Ecto neural progenitor cell (in vitro differentiated cells): ENCODE measurements at places on chromosomes 7 and 10.
A peak's percentile ranks its signal among the peaks of the same experiment; 100 is the strongest.

DNA sequence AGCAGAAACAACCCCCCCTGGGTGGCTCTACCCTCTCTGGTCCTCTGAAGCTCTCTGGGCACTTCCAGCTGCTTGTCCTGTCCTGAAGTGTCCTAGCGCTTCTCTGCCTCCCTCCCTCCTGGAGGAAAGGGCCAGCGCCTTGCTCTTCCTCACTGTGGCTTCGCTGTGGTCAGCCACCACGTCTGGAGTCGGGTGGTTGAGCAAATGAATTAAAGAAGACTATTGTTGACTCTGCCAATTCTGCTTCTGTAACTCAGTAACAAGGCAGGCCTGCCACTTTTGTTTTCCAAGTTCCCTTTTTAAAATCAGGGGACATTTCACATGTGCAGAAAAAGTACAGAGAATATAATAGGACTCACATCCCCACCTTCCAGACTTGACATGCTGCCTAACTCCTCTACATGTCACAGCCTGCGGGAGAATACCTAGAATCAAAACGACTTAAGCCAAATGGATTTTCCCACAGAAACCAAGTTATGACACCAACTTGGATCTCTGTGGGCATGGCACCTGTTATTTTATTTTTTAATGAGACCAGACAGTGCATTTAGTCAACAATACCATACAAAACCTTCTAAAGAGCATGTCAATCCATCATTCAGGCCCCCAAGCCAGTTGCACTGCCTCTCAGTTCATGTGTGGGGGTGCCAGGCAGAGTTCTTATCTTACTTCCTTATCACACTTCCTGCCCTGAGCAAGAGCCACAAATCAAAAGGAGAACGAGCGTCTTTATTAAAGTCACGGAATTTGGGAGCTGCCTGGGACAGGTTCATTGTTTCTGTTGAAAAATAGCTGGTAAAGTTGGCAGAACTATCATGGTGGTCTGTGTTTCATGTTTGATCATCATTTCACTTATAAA lies 6.8 kb downstream of the FFAR4 start:
- no peak for DNase-seq

DNA sequence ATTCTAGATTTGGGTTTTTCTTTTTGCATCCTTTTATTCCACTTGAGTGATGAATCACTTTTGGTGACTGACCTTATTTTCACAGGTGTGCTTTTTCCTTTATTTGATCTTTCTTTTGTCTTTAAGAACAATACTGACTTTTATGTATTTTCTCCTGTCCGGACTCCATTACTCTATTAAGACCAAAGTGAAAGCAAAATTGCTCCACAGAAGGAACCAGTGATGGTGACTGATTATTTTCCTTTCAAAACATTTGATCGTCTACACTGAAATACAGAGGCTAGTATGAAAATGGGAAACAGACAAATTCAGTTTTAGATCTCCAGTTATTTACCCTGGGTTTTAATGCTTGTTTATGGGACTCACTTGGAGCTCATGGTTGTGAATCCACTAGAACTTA lies 15.5 kb downstream of the EXOC4 start:
- DNase-seq, result no peak

DNA sequence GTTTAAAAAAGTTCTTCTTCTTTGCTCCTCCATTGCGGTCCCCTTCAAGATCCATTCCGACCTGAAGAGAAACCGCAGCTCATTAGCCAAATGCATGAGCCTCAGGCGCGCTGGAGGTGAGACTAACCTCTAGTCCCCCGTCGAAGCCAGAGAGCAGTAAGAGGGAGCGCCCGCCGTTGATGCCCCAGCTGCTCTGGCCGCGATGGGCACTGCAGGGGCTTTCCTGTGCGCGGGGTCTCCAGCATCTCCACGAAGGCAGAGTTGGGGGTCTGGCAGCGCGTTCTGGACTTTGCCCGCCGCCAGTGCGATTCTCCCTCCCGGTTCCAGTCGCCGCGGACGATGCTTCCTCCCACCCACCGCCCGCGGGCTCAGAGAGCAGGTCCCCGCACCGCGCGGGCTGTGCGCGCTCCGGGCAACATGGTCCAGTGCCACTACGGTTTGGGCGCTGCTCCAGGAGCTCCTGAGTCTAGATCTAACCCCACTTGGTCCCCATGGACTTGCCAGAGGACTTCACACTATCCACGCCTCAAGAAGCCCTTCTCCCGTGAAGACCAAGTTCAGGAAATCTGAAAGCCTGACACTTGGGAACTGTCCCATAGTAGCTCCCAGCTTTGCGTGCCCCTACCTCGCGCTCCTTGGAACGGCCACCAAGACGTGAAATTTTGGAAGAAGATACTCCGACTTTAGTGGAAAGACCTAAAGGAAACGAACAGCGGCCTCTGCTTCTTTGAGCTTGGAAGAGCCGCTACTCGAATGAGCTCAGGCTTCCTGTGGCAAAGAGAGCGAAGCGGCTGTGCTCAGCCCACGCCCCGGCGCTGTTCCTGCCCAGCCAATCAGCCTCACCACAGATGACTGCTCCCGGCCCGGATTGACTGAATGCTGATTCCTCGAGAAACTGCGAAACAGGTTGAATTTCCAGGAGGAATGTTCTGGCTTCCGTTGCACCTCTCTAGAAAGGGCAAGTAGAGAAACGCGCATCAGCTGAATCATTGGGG lies at the start of gene ABCB1:
Gene ABCB1, minus strand, starts transcription at position 755 of the 995 bp plus-strand sequence. Its CDS starts 700 bp downstream, at position 55.
- peak; percentile 75 for DNase-seq

DNA sequence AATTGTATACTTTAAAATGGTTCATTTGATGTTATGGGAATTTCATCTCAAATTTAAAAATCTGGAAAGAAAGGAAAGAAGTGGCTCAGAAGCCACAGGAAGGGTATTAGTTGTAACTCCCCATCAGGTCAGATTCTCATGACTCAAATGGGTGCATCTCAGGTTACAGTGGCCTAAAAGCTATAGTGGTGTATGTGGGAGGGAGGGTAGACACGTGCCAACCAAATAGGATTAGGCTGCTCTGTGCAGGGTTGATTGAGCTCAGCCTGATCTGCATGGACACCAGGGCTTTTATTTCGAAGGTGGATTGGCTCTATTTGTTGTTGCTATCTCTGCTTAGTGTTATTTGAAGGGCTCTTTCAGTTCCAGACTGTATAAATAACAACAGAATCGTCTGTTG lies 121.5 kb upstream of the PRR15 start:
- peak; percentile 75 for DNase-seq

DNA sequence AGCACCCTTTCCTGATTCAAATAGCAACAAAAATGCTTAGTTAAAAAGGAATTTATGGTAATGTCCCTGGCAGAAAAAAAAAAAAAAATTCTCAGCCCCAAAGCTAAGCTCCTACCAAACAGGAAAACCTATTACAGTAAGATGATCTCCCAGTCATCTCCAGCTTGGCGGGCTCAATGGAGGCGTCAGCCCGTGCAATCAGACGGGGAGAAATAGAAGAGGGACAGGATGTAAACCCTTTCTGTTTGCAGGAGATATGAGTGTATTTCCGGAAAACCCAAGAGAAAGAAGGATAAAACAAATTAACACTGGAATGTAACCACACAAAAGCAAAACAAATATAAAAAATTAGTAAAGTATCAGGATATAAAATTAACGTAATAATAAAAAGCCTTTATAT lies 242.8 kb downstream of the TCERG1L start:
- DNase-seq, result no peak

DNA sequence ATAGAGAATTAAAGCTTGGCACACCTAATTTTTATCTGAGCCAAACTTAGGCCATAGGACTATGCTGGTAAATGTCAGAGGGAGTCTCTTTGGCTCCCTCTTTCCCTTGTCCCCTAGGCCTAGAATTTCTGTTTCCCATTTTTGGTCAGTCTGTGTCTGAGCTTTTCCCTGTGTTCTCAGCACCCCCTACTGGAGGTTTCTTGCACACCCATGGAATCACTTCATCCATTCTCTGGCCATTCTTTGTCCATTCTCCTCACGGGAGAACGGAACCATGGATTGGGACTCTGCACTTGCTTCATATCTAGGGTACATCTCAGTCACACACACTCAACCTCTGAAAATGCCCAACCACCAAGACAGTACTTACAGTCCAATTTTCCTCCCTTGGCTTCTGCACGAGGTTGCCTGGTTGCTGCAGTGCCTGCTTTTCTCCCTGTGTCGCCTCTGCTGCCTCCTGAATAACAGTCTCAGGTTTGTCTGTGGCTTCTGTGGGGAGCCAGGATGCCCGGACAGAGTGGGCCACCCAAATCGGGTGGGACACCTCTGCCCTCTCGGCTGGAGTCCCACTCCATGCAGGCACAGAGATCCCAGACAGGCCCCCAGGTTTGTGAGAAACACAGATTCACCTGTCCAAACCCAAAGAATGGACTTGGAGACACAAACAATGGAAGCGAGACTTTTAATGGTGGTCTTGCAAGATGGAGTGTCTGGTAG lies 35.1 kb upstream of the DNAH11 start:
- DNase-seq, result peak; percentile 52

DNA sequence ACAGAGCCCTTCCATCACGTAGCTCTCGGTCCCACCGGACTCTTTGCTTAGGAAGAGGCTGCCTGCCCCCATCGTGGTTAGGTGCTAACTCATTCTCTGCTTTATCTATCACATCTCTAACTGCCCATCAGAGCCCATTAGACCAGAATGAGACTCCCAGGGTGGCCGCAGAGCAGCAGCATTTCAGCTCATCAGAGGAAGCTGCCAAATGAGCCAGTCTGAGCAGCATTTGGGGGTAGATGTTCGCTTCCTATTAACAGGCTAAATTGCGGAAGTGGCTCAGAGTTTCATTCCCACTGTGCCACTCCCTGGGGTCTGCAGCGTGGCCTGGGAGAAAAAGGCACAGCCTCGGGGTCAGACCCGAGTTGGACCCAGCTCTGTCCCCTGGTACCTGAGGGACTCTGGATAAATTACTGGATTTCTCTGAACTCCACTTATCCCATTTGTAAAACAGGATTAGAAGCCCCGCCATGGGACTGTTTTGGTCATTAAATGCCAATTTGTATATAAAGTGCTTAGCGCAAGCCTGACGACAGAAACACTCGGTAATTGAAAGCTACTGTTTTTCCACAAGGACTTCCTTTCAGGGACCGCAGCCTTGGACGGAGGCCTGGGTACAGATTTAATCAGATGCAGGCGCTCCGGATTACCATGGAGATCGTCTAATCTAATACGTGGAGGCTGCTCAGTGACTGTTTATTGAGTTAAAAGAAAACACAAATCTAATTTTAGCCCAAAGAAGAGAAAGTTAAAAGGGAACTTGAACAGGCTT lies 73.8 kb upstream of the PRLHR start:
- DNase-seq, result no peak
